NCI-H1436 (cell line): ENCODE measurements at places on chromosomes 11 and 22.

DNA sequence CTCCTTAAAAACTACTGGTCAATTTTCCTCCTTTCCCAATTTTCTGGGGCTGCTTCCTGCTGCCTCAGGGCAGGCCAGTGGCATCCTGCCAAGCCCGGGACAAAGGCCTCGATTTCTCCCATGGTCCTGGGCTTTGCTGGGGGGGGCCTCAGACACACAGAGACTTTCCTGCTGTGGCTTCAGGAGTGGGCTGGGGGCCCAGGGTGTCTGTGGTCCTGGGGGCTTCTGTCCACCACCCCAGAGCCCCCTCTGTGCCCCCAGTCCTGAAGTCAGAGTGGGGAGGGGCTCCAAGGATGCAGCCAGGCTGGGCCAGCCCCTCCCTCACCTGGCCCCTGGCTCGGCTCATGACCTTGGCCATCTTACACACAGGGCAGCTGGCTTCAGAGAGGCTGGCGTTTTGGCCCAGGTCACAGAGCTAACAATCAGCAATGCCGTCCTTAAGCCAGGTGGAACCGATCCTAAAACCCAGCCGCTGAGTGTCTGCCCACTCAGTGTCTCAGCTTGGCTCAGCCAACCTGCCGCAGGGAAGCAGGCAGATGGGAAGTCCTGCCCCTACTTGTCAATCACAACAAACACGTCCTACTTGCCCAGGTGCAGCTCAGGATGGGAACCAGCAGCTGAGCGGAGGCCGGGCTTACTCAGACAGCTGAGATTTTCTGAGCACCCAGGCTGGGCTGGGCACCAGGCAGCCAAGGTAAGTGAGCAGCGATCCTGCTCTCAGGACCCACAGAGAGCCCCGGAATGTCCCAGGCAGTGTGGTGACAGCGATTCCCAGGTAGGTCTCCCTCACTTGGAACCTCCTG is 34.6 kb downstream of the OSBPL5 start:
- DNase-seq: peak; percentile 26

DNA sequence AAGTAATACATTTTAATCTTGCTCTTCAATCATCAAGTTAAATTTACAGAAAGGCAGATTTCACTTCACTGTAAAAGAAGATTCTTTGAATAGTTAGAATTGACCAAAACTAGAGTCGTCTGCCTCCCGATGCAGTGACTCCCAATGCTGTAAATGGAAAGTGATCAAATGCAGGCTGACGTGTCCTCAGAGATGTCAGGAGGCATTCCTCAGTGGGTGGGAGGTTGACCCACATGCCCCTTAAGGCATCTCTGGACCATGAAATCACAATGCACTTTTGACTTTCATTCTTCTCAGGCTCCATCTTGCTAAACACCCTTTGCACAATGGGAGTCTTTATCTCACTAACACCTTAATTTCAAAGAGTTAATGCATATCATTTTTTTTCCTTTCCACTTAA is 19.0 kb upstream of the CECR2 start:
- no peak for DNase-seq

DNA sequence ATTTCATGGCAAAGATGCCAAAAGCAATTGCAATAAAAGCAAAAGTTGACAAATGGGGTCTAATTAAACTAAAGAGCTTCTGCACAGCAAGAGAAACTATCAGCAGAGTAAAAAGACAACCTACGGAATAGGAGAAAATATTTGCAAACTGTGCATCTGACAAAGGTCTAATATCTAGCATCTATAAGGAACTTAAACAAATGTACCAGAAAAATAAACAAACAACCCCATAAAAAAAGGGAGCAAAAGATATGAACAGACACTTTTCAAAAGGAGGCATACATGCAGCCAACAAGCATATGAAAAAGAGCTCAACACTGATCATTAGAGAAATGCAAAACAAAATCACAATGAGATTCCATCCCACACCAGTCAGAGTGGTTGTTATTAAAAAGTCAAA is 60.3 kb downstream of the AASDHPPT start:
- DNase-seq: no peak

DNA sequence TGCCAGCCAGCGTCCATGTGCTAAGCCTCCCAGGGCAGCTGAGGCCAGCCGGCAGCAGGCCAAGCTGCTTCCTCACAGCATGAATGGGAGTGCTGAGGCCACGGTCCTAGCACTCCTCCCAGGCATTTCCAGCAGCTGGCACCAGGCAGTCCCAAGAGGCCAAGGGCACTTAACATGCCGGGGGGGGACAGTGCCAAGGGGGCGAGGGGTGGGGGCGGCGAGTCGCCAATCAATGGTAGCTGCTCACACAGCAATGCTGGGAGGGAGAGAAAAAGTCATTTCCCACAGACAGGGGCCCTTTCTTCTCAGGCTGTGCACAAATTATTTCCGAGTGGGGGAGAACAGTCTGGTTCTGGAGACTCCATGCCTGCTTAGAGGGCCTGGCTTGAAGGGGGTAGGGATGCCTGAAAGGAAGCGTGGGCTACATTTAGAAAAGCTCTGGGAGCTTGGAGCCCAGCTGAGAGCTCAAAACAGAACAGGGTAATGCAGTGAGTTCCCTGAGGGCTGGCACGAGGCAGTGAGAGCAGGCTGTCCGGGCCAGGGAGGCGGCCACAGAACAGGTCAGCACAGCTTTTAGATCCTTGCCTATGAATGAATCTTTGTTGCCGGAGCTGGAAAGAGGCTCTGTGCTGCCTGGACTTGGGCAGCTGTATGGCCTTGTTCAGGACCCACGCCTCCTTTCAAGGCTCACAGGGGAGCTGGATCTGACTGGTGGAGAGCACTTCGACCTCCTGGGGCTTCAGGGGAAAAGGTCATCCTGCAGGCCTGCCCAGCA is 14.4 kb upstream of the TBC1D10A start:
- no peak for DNase-seq

GRCh38 chr11:114293201-114293711 is 2.9 kb upstream of the NNMT start:
- DNase-seq: no peak

DNA sequence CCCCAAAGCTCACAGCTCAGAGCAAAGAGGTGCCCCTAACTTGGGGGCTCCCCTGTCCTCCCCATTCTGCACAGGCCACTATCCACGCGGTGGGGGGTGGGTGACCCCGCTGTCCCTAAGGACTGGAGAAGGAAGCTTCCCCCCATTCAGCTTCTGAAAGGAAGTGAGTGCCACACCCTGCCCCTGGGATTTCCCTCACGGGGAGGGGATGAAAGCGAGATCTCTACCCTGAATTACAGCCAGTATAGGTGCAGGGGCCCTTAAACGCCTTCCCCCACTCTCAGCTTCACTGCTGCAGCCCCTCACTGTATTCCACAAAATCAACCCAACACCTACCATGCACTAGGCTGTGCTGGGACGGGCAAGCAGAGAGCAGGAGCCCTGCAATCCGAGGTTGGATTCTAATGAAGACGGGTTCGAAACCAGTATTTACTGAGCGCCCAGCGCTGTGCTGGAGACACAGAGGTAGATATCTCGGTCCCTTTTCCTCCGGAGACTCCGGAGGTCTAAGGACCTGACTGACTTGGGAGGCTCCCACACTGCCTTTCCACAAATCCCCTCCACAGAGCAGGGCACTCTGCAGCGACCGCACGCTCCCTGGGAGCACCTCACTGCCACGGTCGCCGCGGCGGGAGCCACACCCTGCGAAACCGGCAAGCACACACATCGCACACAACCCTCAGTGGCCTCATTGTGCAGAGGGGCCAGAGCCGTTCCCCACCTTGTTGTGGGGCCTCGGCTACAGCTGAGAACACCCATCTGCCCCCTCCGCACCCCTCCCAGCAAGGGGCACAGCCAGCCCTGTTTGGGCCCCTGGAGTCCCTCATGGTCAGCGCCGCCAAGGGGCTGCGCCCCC is 1.8 kb downstream of the AHNAK start:
- DNase-seq: no peak

DNA sequence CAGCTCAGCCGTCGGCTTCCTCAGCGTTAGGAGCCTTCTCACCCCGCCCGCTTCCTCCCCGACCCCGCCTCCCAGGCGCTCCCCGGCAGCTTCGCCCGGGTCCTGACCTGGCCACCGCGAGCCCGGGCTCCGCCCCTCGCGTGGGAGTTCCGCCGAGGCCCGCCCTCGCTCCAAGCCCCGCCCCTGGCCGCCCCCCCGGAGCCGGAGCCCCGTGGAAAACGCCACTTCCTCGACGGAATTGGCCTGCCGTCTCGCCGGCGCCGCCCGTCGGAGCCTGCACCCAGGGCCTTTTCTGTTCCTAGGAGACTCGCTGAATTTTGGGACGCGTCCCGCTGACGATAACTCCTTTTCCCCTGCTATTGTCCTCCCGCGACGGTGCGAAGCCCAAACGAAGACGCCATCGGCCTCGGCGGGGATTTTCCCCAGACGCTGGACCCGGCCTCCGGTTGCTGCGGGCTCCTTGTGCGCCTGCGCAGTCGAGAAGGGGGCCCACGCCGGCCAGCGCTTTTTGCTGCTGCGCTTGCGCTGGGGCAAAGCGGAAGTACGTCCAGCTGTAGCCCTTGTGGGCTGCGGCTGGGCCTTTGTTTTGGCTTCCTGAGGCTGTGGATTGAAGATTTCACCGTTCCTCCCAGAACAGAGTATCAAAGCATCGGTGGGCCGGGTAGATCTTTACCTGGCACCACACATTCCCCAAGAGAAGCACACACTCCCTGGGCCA is 10.0 kb downstream of the RELA start:
- DNase-seq: peak; percentile 86
